AG10803 (cell line): ENCODE measurements at places on chromosomes 6 and 20.
A peak's percentile ranks its signal among the peaks of the same experiment; 100 is the strongest.

- DNase-seq, result peak; percentile 87
Observed at GRCh38 chr20:44736170-44737021, 9.3 kb upstream of the KCNK15 start.

GRCh38 chr6:127176146-127176545, 57.7 kb downstream of the RSPO3 start:
- DNase-seq, result peak; percentile 44

- DNase-seq, result no peak
Observed at GRCh38 chr6:21173031-21173430, 420.5 kb upstream of the SOX4 start.

GRCh38 chr6:159445351-159445750, 247.7 kb downstream of the SOD2 start:
- DNase-seq, result no peak

- no peak for DNase-seq
Observed at GRCh38 chr20:14098261-14098660, 102.9 kb downstream of the MACROD2 start.

GRCh38 chr6:93794166-93794565, 374.8 kb upstream of the EPHA7 start:
- no peak for DNase-seq
